ENCODE measurements at places on chromosomes 12 and 14.

DNA sequence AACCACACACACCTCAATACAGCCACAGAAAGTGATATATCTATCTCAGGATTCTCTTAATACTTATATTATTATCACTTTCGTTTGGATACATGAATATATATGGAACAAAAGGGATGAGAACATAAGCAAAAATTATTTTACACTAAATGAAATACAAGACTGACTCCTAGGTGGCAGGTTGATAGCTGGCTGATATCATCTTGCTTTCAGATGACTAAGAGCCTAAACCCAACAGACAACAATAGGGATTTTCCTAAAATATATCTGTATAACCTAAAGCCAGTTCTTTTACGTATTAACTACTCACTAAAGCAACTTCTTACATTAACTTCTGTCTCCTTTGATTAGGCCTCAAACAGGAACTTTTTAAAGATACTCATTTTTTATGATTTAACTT, 65.1 kb downstream of the BAZ1A start:
- no peak for DNase-seq

- no peak for DNase-seq
Measured at GRCh38 chr12:100024974-100025555, 40.3 kb upstream of the ANKS1B start.

- no peak for DNase-seq
Measured at GRCh38 chr12:13583630-13584029, 387.1 kb downstream of the EMP1 start.

DNA sequence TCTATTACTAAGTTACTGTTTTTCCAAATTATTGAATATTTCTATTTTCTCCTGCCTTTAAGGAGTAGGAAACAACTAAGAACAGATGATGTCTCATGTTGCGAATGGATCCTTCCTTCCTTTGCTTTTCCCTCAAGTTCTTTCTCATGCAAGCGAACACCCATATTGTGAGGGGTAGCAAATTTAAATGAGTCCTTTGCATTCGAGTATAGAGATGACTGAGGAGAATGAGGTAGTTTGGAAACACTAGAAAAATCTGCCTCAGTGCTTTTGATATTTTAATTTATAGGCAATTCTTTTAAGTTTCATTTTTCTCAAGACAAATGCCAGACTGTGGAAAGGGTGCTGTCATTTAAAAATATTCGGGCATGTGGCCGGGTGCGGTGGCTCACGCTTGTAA, 56.1 kb downstream of the TRAF3 start:
- no peak for DNase-seq

- no peak for DNase-seq
Measured at GRCh38 chr12:22409377-22410164, 75.1 kb upstream of the ST8SIA1 start.

GRCh38 chr14:87847216-87847755, 145.7 kb downstream of the GALC start:
- DNase-seq: no peak

GRCh38 chr14:40113671-40114070, 681.4 kb upstream of the FBXO33 start:
- DNase-seq: no peak

- DNase-seq: no peak
Measured at GRCh38 chr12:127411166-127411915, 855.6 kb upstream of the TMEM132C start.

DNA sequence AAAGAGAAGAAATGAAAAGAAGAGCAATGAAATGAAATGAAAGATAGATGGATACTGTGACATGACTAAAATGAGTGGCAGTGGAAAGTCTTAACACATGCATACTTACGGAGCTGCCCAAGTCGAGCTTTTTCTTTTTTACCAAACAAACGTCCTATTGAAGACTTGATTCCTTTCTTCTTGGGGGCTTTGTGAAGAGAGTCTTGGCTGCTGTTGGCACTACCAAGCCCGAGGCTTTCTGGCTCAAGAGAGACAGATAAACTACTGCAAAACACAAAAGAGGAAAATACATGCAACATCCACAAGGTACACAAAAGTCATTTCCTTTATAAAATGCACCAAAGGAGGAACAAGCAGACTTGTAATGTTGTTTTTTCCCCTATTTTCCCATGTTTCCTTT, 261.2 kb downstream of the ACSS3 start:
- no peak for DNase-seq

- DNase-seq: no peak
Measured at GRCh38 chr12:52517888-52518287, 2.3 kb downstream of the KRT5 start.

DNA sequence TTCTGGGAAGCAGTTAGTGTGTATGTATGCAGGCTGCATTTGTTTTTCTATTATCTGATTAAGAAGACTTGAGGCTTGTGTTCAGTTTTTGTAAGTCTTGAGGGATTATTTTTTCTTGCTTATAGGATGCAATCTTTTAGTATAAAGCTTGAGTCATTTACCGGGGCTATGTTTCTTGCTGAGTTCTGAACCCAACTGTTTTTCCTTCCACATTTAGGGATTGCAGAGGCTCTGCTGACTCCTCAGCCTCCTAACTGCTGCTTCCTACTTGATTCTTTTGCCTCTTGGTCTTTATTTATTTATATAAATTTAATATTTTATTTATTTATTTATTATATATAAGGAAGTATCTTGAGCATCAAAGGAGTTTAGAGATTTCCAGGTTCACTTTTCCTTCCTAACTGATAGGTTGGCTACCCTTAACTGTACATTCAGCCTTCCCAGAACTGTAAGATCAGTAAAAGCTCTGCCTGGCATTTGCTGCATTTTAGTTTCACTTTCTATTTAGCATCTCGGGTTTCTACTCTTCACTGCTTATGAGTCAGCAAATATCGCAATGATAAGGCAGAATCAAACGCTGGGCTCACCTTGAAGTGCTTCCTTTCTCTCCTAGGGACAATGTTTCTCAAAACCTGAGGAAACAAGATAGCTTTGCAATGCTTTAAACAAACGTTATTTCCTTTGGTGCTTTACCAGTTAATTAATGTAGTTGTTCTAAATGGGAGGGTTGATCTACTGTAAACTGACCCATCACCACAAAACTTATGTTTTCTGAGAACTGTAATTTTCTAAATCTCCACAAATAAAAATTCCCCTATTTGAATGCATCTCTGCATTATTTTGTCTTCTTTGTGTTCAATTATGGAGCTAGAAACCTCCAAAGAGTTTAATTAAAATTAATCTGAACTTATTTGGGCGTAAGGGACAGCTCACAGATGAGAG, 1183.7 kb upstream of the TMEM132C start:
- DNase-seq: no peak

DNA sequence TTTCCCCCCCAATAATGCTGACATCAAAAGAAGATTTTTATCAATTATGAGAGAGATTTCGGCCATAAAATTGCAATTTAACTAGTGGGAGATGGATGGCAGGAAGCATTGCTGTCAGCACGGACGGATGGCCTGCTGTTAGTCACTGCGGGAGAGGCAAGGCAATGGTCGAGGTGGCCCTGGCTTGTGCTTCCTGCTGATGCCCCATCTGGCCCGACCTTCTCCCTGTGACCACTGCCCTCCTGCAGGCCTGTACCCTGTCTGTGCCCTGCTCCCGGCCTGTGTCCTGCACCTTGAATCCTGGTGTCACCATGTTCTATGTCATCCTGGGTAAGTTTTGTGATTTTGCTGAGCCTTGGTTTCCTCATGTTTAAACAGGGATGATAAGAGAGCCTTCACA, 67.6 kb downstream of the ADCK1 start:
- no peak for DNase-seq

DNA sequence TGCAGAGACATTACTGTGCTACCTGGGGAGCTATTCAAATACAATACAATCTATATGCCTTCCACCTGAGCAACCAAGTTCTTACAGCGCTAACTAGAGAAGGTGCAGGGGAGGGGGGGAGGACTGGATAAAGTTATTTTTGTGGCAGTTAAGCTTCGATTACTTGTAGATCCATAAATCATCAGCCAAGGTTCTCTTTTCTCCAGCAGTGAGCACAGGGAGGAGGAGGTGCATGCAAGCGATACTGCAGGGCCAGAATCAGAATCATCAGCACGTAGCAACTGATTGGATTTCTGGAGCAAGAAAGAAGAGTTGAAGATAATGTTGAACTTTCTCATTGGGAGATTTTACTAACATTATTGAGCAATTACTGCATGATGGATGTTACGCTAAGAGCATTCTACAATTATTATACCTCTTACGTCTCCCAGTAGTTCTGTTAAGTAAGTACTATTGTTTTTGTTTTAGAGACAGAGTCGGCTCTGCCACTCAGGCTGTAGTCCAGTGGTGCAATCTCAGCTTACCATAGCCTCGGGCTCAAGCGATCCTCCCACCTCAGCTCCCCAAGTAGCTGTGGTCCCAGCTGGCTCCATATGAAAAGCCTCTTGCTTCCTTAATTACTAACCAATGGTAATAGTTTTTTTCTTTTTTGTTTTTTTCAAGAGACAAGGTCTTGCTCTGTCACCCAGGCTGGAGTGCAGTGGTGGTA, 74.6 kb upstream of the EEA1 start:
- no peak for DNase-seq

GRCh38 chr14:73223049-73223448, 14.3 kb upstream of the PAPLN start:
- DNase-seq: no peak

DNA sequence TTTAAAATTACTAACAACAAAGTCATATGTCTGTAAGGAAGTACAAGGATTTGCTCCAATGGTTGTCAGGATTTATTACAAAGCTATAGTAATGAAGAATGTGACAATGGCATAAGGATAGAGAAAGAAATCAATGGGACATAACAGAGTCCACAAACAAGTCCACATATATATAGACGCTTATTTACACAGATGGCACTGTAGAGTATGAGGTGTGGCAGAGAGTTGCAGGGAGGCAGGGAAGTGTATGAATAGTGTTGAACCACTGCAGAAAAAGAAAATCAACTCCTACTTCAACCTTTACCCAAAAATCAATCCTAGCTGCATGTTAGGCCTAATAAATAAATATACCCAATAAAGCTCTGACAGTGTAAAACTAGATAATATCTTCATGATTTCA, 21.3 kb downstream of the SOS2 start:
- no peak for DNase-seq

DNA sequence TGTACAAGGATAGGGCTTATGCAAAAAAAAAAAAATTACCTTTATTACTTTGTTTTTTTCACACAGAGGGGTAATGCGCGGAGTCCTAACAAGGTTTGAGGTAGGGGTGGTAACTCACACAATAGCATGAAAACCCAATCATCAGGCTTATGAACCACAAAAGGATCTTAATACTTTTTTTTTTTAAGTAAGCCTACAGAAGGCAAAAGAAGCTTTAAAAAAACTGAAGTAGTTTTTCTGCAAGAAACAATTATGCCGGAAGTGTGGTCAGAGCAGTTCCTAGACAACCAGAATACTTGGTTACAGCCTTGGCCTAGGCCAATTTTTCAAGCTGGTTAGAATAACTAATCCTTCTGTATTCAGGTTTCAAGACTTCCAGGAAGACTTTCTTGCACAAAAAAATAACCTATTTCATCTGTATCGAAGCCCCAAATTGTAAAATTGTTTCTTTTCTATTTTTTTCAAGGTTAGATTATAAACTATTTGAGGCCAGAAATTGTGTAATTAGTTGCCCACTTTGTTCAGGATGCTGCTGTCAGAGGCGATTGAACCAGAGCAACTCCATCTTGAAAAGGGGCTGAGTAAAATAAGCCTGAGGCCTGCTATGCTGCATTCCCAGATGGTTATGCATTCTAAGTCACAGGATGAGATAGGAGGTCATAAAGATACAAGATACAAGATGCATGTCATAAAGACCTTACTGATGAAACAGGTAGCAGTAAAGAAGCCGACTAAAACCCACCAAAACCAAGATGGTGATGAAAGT, 1.8 kb upstream of the GNS start:
- DNase-seq: no peak

- no peak for DNase-seq
Measured at GRCh38 chr12:121983536-121984210, 38.0 kb upstream of the BCL7A start.

DNA sequence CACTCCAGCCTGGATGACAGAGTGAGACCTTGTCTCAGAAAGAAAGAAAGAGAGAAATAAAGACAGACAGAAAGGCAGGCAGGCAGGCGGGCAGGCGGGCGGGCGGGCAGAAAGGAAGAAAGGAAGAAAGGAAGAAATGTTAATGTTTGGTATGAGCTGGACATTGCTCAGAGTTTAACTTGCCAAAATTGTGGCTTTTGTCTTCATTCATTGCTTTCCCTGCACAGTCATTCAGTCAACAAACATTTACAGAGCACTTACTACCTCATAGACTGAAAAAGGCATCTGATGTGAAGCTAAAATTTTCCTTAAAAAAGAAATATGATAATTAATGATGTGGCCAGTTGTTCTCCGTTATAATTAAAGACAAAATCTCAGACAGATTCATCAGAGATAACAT, 247.1 kb downstream of the SPTSSA start:
- no peak for DNase-seq

- no peak for DNase-seq
Measured at GRCh38 chr12:6277982-6278438, 32.5 kb upstream of the PLEKHG6 start.

DNA sequence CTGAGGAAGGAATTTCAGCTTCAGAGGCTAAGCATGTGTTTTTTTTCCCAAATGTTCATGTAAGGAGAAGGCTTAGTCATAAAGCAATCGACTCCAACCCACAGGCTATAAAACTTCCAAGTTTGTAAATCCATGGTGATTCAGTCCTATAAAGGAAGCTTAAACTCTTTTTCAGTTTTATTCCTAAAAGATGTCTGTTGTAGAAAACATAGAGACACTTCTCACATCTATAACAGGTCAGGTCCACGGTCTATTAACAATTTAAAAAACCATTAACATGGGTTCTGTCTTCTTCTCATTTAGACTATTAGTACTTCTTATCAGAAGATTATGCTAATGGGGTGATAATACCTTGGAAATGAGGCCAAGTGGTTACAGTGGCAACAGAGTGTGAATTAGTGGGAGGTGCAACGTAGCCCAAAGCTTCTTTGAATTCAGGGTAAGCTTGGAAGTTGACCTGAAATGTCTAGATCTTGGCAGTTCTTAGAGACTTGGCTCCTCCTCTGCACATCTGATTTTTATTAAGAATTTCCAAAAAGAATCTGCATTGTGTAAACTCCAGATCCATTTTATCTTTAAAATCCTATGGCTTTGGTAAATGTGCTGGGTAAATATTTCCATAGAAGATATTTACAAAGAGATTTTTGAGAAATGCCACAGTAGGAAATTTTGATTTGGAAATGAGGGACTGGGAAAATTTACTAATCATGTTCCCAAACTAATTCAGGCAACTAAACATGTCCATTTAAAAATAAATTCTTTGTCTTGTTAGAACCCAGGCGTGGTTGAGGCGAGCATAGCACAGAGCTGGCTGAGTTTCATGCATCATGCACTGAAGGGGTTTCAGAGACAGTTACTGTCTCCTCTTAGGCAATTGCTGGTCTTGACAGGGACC, 86.4 kb downstream of the EML1 start:
- no peak for DNase-seq

DNA sequence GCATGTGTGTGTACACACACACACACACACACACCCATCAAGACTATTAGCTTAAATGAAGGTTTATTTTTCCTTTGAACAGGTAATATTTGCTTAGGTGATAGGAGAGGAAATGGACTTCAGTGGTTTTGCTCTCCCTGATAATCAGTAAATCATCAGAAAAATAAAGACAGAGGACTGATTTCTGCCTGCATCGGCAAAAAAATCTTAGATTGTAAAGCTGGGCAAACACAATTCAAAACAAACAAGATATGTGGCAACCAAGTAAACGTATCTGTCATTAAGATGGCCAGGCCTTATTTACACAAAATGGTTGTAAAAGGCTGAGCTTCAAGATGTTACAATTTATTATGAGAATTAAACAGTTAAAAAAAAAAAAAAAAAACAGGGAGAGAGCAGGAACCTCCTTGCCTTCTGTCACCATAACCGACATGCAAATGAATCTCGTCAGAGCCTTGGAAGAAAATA, 31.3 kb downstream of the PRKD1 start:
- DNase-seq: no peak

All from T1000 (cell line).